ENCODE measurements at places on chromosomes 3 and 15.
A peak's percentile ranks its signal among the peaks of the same experiment; 100 is the strongest.

GRCh38 chr3:63076357-63076756 is 201.1 kb upstream of the CADPS start:
- no peak for DNase-seq

DNA sequence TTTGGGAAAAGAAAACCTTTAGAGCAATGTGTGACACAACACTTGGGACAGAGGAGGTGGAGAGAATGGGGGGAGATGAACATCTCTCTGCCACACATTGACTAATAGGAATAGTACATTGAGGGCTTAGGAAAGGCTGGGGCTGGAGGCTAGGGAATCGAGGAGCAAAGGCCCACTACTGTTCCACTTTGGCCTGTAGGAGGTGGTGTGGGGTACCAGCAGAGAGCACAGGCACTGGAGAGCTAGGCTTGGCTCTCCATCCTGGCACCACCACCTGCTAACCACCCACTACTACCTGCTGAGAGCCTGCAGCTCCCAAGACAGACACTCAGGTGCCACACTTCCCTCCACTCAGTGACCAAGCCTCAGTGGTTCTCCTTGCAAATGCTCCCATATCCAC is 19.4 kb downstream of the CCDC32 start:
- DNase-seq: no peak

DNA sequence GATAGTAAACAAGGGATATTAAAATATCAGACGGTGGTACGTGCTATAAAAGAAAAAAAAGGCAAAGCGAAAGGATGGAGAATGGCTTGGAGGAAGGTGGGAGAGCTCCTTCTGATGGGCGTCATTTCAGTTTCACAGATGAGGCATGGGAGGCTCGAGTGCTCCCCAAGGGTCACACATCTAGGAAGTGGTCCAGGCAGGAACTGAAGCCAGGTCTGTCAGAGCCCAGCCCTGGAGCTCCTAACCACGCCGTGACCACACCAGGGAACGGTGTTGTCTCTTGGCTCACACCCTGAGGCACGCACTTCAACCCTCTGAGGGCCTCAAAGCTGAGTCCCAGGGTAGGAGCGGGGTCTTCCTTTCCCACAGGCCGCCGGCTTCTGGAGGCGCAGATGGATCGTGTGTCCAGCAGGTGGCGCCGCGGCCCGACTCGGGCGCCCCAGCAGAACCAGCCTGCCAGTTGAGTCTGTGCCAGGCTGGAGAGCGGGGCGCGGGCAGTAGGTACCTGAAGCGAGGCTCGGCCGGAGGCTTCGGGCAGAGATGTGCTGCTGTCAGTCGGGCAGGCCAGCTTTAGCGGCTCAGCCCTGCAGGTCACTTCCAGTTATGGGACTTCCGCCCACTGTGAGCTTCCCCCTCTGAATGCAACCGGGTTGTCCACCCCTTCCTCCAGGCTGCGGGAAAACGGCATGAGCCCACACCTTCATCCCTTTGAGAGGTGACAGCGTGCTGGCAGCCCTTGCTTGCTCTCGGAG is 68.1 kb downstream of the SLC6A1 start:
- DNase-seq: peak; percentile 79

DNA sequence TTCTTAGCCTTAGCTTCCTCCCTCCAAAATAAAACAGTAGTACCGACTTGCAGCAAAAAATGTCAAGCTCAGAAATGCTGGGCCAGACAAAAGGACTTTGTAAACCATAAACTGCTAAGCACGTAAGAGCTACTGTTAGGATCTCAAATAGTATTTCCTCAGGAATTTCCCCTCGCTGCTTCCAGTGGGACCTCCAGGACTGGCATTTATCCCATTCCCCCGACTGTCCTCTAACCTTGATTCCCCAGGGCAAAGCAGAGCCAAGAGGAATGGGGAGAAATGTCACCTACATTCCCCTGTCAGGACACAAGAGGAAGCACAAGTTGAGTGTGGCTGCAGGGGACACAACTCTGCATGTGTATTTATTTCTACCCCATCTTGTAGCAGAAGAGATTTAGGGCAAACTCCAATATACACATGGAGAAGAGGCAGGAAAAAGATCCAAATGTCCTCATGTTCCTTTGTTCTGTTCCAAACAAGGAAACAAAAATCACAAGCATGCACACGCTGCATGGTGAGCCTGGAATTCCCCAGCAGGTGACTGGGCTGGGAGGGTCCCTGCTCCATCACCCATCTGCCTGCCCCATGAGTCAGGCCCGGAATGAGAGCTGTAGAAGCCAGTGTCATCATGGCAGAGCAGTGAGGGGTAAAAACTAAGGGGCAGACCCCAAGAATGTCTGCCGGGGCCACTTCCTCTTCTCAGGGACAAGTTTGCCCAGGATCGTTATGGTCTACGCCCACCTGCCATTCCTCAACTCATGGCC is 4.2 kb downstream of the STOML1 start:
- DNase-seq: no peak

- DNase-seq: no peak
These were observed 217.9 kb upstream of the THBS1 start for GRCh38 chr15:39362821-39363561.

DNA sequence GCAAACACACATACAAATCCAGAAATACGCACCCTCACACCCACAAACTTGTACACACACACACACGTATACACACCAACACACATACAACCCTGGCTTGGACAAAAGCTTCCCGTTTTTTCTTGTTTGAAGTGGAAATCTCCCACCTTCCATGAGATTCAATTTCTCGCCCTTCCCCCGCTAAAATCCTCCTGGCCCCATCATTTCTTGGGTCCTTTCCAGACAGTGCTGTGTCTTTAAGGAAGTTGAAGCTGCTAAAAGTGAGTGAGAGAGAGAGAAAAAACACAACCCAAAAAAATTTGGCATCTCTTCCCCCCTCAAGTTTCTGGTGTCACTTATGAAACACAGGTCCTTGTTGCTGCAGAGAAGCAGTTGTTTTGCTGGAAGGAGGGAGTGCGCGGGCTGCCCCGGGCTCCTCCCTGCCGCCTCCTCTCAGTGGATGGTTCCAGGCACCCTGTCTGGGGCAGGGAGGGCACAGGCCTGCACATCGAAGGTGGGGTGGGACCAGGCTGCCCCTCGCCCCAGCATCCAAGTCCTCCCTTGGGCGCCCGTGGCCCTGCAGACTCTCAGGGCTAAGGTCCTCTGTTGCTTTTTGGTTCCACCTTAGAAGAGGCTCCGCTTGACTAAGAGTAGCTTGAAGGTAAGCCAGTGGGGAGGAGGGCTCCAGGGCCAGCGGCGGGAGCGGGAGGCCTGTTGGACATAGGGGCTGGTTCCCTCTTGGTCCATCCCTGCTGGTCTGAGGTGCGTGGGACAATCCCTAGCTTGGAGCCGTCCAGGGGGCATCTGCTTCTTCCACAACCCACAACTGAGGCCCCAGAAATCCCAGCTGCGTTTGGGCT is at the start of gene ISLR:
Gene ISLR, plus strand, starts transcription at position 331 of the 839 bp plus-strand sequence. CDS start 1,149 bp downstream, outside the sequence.
- no peak for DNase-seq

- no peak for DNase-seq
These were observed 198.5 kb upstream of the GADL1 start for GRCh38 chr3:31092748-31093589.

DNA sequence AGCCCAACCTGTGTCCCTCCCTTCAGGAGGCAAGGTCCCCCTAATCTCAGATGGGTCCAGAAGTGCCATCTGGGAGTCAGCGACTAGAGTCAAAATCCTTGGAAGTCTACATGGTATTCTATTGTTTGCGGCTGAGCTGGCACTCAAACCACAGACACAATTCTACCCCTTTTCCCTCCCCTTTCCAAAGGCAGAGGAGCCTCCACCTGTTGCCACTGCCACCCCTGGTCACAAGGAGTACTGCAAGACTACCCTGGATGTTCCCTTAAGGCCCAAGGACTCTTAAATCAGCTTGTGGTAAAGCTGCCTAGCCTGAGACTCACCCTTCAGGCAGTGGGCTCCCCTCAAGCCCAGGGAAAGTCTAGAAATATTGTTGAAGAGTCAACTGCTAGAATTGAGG is 4.3 kb upstream of the OR5H6 start:
- DNase-seq: no peak

- DNase-seq: no peak
These were observed 14.8 kb downstream of the MUC13 start for GRCh38 chr3:124919756-124920155.

- no peak for DNase-seq
These were observed 12.2 kb upstream of the LACTB start for GRCh38 chr15:63109498-63109897.

- peak; percentile 68 for DNase-seq
These were observed 207.1 kb downstream of the TBC1D2B start for GRCh38 chr15:77870195-77871065.

GRCh38 chr3:141994856-141995255 is 118.4 kb downstream of the ATP1B3 start:
- no peak for DNase-seq

- DNase-seq: peak; percentile 12
These were observed 121.5 kb upstream of the TSC22D2 start for GRCh38 chr3:150286390-150287147.

GRCh38 chr15:27383726-27384125 is 412.7 kb downstream of the GABRG3 start:
- no peak for DNase-seq

- no peak for DNase-seq
These were observed 143.0 kb upstream of the SOX2 start for GRCh38 chr3:181568693-181569092.

DNA sequence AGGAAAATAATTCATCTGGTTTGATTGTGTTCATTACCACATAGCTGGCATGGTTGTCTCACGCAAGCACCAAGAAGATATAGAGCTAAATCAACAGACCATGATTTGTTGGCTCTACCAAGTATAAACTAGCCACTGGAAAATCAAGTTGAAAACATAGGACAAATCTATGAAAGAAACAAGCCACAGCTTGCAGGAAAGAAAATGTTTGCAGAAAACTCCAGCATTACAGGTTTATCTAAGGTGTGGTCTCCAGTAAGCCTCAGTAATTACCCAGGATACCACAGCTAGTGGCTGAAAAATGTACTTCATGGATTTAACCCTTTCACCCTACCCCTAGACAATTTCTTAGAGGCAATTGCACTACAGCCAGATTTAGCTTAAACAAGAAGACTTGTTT is 340.6 kb downstream of the SOX2 start:
- no peak for DNase-seq

GRCh38 chr3:153972862-153973261 is 148.3 kb upstream of the ARHGEF26 start:
- no peak for DNase-seq

DNA sequence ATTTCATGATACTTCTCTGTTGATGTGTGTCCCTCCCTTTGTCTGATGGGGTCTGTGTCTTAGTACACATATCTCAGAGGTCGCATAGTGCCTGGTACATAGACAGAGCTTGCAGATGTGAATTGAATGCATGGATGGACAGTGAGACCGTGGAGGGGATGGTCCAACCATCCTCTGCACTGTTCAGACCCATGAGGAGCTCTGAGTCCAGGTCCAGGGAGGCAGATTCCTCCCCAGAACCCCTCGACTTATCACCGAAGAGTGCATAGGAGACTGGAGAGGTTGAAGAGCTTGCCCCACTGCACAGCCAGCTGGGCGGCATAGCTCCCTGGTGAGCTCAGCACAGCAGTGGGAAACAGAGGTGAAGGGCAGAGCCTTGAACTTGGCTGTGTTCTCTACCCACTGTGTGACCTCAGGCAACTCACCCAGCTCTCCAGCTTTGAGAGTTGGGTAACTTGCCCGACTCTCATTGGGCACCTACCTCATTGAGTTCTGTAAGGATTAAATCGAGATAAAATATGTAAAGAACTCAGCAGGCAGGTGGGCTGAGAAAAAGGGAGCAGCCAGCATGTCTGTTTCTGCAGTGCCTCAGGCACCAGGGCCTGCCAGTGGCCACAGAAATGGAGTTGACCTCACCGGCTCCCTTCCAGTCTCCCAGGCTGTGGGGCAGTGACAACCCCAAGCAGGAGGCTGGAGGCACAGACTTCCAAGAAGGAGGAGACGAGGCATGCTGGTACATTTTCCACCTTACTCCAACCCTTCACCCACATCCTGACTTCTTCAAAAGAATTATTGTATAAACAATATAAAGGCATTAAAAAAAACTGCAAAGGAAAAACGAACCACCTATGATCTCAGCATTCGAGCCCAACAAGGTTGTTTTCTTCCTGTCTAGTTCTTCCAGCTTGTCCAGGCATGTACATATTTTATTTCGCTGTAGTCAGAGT is 54.1 kb upstream of the TFRC start:
- no peak for DNase-seq

DNA sequence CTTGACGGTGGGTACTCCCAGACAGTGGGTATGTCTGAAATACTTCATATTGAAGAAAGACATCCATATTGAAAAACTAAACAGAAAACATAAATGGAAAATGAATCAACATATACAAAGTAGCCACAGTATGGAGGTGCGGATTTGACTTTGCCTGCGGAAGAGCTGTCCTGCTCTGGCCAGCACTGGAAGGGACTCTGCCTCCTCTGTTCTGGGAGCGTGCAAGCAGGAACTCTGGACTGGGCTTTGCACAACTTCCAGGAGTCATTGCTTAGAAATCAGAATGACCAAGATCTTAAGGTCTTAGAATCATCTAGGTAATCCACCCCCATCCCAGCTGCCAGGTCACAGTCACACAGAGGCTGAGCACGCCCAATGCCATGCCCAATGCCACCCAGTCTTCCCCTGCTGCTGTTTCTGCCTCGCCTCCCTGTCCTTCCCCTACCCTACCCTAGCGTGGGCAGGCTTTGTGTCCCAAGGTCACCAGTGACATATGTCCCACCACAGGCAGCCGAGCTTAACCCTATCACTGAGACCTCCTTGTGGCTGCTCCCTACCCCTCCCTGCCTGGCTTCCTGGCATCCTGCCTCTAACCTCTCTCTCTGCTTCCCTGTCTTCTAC is 36.3 kb downstream of the CDC25A start:
- no peak for DNase-seq

GRCh38 chr3:129231331-129232119 is 17.9 kb upstream of the COPG1 start:
- no peak for DNase-seq

GRCh38 chr3:8768364-8769087 is 887 bp downstream of the OXTR start:
- no peak for DNase-seq

DNA sequence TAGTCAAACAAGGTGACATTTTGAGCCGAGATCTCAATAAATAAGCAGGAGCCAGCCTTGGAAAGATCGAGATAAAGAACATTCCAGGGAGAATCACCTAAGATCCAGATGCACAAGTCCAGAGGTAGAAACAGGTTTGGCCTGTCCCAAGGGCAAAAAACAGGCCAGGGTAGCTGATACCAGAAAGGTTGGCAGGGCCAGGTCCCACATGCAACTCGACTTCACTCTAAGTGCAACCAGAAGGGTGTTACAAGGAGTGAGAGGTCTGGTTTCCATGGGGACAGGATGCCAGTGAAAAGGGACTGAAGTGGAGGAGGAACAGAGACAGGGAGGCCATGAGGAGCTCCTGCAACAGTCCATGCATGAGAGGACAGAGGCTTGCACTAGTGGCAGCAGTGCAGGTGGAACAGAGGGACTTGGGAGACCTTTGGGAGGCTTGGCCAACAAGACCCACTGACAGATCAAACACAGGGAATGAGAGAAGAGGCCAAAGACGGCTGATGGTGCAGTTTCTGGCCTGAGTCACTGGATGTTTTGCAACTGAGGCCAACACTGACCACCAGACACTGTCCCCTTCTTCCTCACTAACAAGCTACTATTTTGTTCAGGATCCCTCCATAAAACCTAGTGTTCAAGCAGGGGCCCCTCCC is 5.2 kb downstream of the TPRA1 start:
- DNase-seq: no peak

GRCh38 chr3:190786898-190787297 is 75.6 kb downstream of the GMNC start:
- DNase-seq: no peak

Data from Ammon's horn (tissue), 1 donor.